ENCODE measurements at places on chromosomes 11 and 22.

- no peak for DNase-seq
Measured at GRCh38 chr22:28810821-28811491, 10.6 kb upstream of the XBP1 start.

DNA sequence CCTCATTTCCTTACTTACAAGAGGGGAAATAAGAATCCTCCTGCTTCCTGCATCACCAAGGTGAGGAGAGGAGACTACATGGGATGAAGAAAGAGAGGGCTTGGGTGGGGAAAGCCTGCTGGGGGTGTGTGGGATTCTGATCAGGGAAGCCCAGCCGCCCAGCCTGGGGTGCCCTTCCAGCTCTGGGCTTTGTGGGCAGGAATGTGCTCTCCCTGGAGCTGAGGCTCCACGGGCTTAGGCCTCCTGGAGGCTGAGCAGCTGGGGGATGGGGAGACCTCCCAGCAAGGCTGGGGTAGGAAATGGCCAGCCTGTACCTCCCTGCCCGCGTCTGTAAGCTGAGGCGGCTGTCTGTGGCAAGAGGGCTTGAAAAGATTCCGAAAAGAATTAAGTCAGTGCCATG, 206.1 kb downstream of the GRIK4 start:
- no peak for DNase-seq

DNA sequence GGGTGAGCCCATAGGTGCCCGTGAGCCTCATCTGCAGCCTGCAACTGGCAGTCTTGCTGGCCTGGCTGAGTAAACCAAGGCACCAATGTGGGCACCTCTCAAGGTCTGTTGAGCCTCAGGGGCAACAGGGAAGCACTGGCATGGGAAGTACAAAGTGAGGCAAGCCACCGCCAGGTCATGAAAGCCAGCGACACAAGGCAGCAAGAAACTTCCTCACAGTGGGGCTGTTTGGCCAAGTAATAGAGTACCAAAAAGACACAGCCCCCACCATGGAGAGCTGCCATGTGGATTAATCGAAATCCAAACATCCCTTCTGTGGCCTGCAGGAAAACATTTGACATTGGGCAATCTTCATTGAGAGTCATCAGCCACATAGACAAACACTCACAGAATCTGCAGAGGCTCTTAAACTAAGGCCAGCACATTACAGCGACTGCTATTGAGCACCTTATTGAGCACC, 43.6 kb upstream of the FIBIN start:
- DNase-seq = no peak

DNA sequence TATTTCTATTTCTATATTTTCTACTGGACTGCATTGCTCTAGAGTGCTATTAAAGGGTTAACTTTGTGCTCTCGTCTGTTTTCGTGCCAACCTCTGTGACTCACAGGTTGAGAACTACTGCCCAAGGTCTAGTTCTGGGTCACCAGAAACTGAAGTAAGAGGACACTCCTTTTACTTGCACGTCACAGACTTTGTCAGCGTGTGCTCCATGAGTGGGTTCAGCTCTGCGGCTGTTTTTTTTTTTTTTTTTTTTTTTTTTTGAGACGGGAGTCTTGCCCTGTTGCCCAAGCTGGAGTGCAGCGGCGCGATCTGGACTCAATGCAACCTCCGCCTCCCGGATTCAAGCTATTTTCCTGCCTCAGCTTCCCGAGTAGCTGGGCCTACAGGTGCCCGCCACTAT, 49.8 kb downstream of the CLMP start:
- no peak for DNase-seq

DNA sequence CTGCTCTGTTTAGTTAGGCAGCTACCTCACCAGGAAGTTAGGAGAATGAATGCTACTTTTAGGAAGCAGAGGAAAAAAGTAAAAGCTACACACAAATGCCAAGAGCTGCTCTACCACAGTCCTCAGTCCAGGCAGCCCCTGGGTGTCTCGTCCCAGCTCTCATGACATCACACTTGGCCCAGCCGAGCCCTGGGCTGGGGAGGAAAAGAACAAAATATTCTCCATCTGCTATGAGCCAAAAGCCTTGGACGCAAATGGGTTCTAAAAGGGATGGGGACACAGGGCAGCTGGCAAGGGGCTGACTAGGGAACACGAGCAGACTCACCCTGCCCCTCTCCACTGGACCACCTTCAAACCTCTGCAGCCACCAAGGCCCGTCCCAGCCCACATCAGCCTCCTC, 26.1 kb downstream of the TMEM184B start:
- no peak for DNase-seq

DNA sequence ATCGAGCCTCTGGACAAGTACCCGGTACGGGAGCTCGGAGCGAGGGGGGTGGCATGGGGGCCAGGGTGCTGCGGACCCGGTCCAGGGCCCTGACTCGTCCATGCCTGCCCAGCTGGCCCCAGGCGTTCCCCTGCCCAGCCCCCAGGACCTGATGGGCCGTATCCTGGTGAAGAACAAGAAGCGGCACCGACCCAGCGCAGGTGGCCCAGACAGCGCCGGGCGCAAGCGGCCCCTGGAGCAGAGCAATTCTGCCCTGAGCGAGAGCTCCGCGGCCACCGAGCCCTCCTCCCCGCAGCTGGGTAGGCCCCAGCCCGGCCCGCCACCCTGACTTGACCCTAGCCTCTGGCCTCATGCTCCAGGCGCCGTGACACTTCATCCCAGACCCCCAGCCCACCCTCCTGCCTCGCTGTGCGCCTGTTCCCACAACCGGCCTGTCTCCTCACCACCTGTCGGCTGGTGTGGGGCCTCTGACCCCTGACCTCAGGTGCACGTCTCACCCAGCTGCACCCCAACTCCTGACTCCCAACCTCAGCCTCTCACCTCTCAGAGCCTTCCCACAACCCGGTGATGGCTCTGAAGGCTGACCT, 7.7 kb downstream of the PLCB3 start:
- DNase-seq = no peak

GRCh38 chr11:94577841-94578240, 10.7 kb downstream of the PIWIL4 start:
- no peak for DNase-seq

GRCh38 chr11:134047586-134047999, 21.3 kb upstream of the JAM3 start:
- DNase-seq = no peak

DNA sequence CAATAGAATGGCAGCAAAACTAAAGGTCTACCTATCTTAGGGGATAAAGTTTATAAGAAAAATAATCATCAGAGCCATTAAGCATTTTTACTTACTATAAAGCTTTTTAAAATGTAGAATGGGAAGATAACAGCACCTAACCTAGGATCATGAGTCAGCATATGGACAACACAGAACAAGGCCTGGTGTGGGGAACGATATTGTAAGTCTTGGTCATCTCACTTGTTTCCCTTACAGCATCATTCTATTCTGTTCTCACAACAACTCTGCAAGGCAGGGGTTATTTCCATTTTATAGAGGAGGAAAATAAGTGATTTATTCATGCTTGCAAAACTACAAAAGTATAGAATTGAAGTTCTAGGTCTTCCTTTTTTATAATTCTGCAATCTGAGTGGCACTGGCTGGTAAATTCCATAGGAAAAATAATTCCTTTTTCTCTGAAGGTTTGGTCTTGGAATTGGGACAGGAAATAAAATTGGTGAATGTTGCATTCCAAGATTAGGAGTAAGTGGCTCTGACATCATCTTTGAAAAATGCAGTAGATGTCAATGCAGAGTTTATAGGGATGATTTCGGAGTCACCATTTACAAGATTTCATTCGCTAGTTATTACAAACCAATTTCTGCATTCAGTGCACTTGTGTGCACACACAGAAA, 423.0 kb downstream of the DYNC2H1 start:
- DNase-seq = peak; percentile 56

DNA sequence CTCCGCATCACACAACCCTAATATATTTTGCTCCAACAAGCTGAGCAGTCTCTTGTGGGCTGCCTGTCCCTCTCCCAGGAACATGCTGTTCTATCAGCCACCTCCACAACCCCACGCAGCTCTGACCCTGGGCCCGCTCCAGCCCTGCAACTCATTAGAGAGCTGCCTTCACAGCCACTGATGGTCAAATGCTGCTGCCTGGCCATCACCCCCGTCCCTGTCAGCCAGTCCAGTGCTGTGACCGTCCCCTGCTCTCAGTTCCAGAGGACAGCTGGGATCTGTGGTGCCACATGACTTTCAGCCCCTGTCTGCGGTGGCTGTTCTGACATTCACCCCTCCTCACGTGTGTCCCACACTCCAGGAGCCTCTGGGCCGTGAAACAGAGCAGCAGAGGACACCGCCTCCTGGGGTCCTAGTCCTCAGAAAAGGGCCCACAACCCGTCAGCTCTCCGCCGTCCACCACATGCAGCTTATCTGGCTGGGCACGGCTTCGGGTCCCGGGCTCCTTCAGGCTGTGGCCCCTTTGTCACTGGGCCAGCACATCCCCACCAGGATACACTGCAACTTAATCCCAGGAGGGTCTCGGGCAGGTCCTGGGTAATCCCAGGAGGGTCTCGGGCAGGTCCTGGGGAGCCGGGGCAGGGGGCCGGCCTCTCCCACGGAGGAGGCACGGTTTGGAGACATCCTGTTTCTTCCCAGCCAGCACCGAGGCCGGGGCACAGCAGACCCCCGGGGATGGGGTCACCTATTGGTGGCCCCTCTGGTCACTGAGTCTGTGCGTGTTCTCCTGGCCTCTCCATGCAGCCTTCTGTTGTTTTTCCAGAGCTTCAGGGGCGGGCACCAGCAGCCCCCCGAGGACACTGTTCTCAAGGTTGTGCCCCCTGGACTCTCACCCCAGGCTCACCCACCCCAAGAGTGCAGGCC, 15.1 kb downstream of the CRELD2 start:
- no peak for DNase-seq

DNA sequence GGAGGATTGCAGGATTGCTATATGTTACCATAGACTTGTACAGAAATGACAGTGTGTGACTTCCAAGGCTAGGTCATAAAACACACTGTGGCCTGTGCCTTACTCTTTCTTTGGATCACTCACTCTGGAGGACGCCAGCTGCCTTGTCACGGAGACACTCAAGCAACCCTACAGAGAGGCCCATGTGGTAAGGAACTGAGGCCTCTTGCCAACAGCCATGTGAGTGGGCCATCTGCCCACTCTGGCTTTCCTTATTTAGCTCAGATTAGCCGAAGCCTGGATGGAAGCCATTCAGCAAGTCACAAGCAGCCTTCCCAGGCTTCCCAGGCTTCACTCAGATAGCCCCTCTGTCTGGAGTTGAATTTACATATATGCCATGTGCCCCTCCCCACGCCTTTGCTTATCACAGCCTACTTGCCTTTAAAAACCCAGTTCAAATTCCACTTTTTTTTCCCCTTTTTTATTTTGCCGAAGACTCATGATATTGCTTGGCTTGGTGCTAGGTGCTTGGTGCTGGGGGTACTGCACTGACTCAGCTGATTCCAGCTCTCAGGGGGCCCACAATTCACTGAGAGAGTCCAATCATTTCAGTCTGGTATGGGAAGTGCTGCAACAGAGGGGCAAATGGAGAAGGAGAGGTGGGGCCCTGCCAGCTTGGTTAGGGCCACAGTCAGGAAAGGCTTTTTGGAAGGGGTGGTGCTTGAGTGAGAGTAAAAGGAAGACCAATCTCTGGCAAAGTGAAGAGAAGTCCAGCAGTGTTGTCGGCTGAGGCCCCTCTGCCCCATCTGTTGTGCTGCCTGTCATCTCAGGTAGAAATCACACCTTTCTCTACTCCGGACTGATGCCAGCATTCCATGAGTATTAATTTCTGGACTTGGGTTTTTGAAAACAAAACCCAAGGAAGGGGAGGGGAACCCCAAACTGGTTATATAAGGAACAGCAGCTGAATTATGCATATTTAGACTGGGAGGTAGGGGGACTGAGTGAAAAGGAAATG, 14.5 kb upstream of the P4HA3 start:
- DNase-seq = no peak
